ENCODE measurements at places on chromosomes 13 and 19.

- no peak for DNase-seq
Measured at GRCh38 chr13:39918620-39919236, 263.3 kb downstream of the COG6 start.

GRCh38 chr19:3477951-3478350 lies 2.4 kb downstream of the SMIM24 start:
- no peak for DNase-seq

DNA sequence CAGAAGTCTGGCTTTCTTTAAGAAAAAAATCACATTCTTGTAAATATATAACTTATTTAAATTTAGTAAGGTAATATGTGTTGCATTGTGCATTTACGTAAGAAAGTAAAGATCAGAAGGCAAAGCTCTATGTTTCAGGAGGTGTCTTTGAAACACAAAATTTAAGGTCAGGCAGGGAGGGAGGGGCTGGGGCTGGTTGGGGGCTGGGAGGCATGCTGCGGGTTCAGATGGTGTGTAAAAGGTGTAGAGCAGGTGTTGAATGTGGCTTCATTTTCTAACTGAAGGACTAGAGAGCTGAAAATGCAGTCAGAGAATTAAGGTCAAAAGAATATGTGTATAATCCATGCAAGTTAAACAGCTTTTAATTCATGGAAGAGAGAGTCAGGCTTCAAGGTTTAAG lies 14.3 kb downstream of the FAM216B start:
- DNase-seq = no peak

- no peak for DNase-seq
Measured at GRCh38 chr13:66675620-66676019, 554.5 kb downstream of the PCDH9 start.

- DNase-seq = peak; percentile 43
Measured at GRCh38 chr19:48553676-48554384, 1.9 kb downstream of the SULT2B1 start.

DNA sequence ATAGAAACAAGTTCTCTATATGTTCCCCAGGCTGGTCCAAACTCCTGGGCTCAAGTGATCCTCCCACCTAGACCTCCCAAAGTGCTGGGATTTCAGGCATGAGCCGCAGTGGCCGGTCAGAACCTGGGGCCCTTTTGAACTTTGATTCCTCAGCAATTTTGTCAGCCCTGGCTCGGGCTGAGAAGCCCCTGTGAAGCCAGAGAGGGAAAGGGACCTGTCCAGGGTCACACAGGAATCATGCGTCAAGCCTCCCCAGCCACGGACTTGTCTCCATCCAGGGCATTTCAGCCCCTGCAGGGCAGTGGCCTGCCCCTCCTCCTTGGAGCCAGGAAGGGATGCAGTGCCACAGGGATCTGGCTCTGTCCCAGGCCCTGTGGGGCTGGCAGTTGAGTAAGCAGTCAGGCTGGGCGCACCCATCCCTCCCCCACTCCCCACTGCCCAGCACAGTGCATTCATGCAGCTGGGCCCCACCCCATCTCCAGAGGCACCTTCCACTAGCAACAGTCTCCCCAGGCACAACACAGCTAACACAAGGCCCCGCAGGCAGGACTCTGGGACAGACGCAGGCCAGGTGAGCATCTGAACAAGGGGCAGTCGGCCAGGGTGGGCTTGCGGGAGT lies at the start of gene CAPS:
Gene CAPS (plus strand): TSS at position 516 of the 619 bp plus-strand sequence. CDS start 153 bp downstream, outside the sequence.
- peak; percentile 97 for DNase-seq

- DNase-seq = peak; percentile 27
Measured at GRCh38 chr13:43301346-43301969, 278.1 kb downstream of the DNAJC15 start.

DNA sequence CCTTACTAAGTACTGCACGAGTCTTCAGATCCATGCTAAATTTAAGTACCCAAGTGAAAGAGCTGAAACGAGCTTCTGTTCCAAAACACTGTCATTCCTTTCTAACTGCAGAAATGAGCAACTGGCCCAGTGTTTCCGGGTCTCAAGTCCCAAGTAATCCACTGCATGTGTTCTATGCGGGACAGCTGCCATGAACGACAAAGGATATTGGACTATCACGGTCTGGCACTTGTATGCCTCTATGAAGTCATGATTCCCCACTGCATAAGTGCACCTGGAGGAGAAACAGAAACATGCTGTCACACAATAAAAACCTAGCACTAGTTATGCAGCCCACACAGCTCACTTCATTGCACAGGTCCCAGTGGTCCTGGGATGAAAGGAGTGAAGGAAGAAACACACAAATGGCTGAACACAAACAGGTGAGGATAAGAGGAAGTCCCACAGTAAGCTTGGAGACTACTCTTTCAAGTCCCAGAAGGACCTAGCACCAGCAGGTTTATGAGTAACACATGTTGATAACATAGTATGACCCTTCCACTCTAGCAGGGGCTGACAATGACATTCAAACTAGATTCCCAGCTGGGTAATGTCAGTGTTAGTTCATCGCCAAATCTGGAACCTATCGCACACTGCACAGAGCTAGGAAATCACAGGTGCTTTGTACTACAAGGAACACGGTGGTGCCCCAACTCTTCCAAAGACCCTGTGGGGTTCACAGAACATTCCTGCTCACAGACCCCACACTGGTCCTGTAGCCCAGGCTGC lies 11.3 kb downstream of the PCID2 start:
- no peak for DNase-seq

DNA sequence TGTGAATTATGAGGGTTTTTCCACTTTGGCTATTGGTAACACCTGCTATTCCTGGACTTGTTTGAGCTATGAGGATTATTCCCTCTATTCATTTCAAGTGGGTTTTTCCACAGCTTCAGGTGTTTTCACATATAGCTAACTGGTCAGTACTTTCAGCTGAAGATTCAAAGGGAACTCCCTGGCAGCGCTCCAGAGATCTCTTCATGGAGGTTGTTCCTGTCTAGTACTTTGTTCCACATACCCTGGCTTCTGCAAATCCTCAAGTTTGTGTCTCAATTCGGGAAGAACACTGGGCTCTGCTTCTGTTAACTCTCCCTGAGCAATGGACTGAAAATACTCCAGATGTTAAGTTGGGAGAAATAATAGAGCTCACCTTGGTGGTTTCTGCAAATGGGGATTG lies 5.6 kb upstream of the ZNF607 start:
- no peak for DNase-seq

DNA sequence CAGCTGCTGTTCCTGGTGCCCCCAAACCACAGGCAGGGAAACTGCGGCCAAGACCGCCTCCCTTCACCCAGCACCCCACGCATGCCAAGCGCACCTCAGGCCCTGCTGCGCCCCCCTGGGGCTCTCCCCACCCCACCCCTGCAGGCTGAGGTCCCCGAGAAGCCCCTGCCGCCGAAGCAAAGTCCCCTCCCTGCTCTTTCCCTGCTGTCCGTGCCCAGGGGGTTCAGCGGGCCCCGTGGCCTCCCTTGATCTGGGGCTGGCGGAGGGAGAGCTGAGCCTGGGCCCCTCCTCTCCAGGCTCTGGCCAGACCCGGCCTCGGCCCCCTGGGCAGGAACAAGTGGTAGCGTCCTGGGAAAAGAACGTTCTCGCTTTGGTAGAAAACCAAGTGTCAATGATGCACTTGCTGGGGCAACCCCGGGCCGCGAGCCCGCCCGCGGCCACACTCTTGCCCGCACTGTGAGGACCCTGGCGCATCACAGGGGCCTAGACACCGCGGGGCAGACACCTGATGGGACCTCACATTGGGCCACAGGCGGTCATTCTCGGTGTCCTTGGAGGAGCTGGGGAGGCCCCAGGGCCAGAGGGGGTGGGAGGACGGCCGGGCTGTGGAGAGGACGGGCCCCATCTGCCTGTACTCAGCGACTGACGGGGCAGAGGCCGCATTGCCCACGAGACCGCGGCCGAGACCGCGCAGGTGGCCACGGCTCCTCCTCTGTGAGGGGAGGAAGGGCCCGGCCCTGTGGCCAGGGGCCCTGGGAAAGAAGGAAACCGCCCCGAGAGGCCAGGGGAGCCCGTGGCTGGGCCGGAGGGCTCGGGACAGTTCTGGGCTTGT lies 29.0 kb downstream of the GPX4 start:
- no peak for DNase-seq

DNA sequence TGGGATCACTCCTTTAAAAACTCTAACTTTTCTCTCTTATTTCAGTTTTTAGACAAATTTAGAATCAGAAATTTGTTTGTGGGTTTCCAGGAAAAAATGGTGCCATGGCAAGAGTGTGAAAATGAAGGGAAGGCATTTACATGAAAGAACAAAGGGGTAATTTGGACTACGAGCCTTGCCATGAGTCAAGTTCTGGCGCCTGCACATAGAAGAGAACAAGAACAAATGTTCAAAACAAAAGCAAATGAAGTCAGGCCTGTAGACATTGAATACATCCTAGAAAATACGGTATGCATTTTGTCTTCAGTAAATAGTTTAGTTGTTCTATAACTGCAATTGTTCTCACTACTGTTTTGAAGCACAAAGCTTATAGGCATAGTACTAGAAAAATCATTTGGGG lies 1390.5 kb downstream of the EFNB2 start:
- DNase-seq = no peak

Data from PC-3 (cell line).